ENCODE measurements at places on chromosomes 3 and 15. TPM values are rescaled to one million over a fixed set of nuclear protein-coding genes. Genes with fewer than 3 reads are reported as not detected.

DNA sequence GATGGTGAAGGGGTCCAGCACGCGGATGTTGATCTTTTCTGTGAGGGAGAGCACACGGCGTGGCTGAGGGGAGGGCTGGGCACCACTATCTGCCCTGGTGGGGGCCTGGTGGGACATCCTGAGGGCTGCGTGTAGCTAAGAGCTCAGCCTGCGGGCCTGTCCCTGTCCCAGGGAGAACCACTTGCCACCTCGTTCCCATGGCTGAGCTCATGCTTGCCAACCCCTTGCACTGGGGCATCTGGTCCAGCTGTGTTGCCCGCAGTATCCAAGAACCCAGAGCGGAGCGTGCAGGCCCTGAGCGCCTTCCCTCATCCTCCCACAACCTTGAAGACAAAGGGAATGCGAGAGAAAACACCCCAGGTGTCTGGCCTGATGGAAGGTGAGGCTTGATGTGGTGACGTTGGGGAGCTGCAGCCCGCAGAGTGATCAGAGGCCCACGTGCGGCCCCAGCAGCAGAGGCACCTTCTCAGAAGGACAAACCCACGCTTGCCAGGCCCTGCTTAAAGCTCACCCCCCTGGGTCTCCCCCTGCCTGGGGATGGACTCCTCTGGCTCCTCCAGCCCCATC is 28.9 kb downstream of the TKT start:
- H3K27ac ChIP-seq = no peak overlapping the region
- DNase-seq = no peak
- no peak overlapping the region for H3K4me3 ChIP-seq
- no peaks in the 10 kb centered on the region for H3K27me3 ChIP-seq

GRCh38 chr15:31925541-31925940 is 104.8 kb upstream of the CHRNA7 start:
- no peak for DNase-seq
- H3K36me3 ChIP-seq = no peaks in the 10 kb centered on the region
- no peak overlapping the region for H3K4me3 ChIP-seq
- peaks cover 59% of the 10 kb centered on the region for H3K27me3 ChIP-seq
- H3K4me1 ChIP-seq = no peaks in the 10 kb centered on the region
- H3K27ac ChIP-seq = no peak overlapping the region

The CYP1A1 gene
- total RNA-seq = not detected

GRCh38 chr15:44596511-44597010 is 59.6 kb downstream of the EIF3J start:
- H3K36me3 ChIP-seq = peaks cover 90% of the 10 kb centered on the region
- H3K4me1 ChIP-seq = no peaks in the 10 kb centered on the region
- no peaks in the 10 kb centered on the region for H3K27me3 ChIP-seq

DNA sequence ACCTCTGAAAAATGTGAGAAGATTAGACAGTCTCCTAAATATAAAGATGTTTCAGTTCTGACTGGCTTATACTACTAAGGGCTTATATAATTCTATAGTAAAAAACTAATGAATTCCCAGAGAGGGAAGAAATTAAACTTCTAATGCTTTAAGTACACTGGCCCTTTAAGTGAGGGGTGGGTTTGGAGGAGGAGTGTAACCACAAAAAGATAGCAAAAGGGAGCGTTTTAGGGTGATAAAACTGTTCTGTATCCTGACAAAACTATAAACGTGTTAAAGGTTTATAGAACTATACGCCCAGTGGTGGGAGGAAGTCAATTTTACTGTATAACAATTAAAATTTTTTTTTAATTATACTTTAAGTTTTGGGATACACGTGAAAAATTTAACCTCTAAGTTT is 45.8 kb downstream of the CEP152 start:
- peak overlapping the region; percentile 70 for H3K27ac ChIP-seq
- peaks cover 60% of the 10 kb centered on the region for H3K36me3 ChIP-seq
- H3K4me3 ChIP-seq = no peak overlapping the region
- peaks cover 5% of the 10 kb centered on the region for H3K4me1 ChIP-seq
- no peak for DNase-seq

GRCh38 chr3:117052395-117052794 is 342.8 kb downstream of the TUSC7 start:
- H3K4me3 ChIP-seq = no peak overlapping the region
- H3K4me1 ChIP-seq = no peaks in the 10 kb centered on the region
- DNase-seq = no peak
- peaks cover 65% of the 10 kb centered on the region for H3K27me3 ChIP-seq
- no peak overlapping the region for H3K27ac ChIP-seq

The MYO5C gene
- 29.4 TPM for total RNA-seq

DNA sequence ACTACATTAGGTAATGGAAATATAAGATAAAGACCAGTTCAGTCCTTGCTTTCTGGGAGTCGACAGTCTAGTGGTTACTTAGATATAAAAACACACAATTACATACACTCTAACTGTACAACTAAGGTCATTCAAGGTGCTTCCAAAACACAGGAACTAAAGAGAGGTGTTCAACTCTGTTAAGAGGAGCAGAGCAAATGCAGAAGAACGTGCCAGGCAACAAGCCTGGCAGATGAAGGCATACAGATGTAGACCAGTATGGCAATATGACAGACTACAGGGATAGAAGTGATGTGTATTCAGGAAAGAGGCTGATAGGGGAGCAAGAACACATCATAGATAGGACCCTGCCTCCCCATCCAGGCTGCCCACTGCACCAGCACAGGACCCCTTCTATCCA is 78.3 kb downstream of the CBLB start:
- H3K27me3 ChIP-seq = no peaks in the 10 kb centered on the region
- no peaks in the 10 kb centered on the region for H3K36me3 ChIP-seq
- H3K27ac ChIP-seq = peak overlapping the region; percentile 91
- DNase-seq = no peak
- peaks cover 26% of the 10 kb centered on the region for H3K4me1 ChIP-seq
- no peak overlapping the region for H3K4me3 ChIP-seq

DNA sequence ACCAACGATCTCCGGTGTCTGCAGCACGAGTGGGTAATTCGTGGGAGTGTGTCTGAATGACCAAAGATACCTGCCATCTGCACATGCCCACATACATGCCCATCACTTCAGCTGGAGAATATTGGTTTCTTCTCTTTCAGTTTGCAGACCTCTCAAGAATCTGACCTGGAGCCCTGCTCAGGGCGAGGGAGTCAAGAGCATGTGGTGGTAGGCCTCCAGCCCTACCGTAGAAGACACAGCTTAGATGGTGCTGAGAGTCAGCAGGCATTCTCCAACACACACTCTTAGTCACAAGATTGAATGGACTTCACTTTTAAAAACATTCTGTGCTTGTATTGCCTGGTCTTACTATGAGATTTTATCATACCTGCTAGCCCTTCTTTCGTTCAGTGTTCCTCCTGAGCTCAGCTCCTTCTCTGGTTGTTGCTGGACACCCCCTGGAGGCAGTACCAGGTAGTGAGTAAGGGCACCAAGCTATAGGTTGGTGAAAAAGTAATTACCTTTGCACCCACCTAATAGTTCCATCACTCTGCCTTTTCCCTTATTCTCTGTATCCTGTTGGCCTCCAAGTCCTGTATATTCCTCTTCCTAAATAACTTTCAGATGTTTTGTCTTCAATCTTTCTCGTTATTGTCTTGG is 252.0 kb downstream of the CACNA2D3 start:
- H3K27ac ChIP-seq = no peak overlapping the region
- H3K36me3 ChIP-seq = no peaks in the 10 kb centered on the region
- peak; percentile 51 for DNase-seq
- no peak overlapping the region for H3K4me3 ChIP-seq
- H3K4me1 ChIP-seq = no peaks in the 10 kb centered on the region

GRCh38 chr15:57401546-57401945 is 25.2 kb downstream of the CGNL1 start:
- H3K27ac ChIP-seq = no peak overlapping the region
- no peak overlapping the region for H3K4me3 ChIP-seq
- DNase-seq = no peak
- no peaks in the 10 kb centered on the region for H3K36me3 ChIP-seq

DNA sequence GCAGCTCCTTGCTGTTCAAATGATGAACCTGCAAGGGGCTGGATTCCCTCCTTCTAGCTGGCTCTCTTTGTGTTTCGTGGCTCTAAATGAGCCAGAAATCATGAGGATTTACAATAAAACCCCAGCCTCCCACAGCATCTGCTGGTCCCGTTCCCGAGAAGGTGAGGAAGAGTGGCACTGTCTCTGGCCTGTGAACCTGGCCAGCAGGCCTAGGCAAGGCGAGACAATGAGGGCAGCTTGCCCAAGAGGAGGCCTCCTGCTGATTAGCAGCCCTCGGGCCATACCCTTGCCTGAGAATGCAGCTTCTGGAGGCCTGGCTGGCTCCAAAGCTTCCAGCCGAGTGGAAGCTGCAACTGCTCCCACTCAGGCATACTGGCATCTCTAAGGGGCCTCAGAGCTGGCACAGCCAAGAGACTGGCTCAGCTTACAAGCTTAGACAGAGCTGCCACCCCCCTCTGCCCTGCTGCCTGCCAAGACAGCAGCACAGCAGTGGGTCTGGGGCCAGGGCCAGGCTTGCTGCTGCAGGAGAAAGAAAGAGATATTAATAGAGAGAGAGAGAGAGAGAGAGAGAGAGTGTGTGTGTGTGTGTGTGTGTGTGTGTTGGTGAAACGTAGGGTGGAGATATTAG is 76.5 kb downstream of the HMG20A start:
- DNase-seq = peak; percentile 94
- H3K27me3 ChIP-seq = no peaks in the 10 kb centered on the region
- H3K4me3 ChIP-seq = no peak overlapping the region
- peaks cover 3% of the 10 kb centered on the region for H3K36me3 ChIP-seq

The DUOXA2 gene
- not detected for total RNA-seq

GRCh38 chr15:39511000-39511915 is 69.6 kb upstream of the THBS1 start:
- no peak overlapping the region for H3K4me3 ChIP-seq
- H3K4me1 ChIP-seq = peaks cover 16% of the 10 kb centered on the region
- H3K36me3 ChIP-seq = no peaks in the 10 kb centered on the region
- no peaks in the 10 kb centered on the region for H3K27me3 ChIP-seq

The RPL39L gene
- 3.3 TPM for total RNA-seq

DNA sequence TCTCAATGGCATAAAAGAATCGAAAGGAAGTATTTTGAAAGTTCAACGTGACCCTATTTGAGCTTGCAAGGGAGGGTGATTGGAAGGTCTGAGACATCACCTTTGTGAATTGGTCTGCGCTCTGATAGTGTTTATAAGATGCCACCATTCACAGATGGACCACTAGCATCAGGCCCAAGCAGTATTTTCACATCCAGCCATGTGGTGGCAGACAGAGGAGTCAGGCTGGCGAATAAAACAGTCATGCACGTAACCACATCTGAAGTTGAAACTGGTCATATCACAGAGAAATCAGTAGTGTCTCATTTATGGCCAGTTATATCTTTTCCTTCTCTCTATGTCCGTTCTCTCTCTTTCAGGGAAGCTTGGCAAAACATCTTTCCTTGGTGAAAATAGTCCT is 170.1 kb upstream of the ONECUT1 start:
- no peaks in the 10 kb centered on the region for H3K27me3 ChIP-seq
- no peaks in the 10 kb centered on the region for H3K4me1 ChIP-seq
- H3K36me3 ChIP-seq = no peaks in the 10 kb centered on the region
- no peak overlapping the region for H3K27ac ChIP-seq
- DNase-seq = no peak
- H3K4me3 ChIP-seq = no peak overlapping the region

All from MCF 10A (cell line).